Activated CD4-positive, alpha-beta T cell treated with anti-CD3 and anti-CD28 coated beads for 24 hours (primary cell): ENCODE measurements at places on chromosomes 12 and 14.

GRCh38 chr12:43482311-43483085, 69.5 kb downstream of the ADAMTS20 start:
- DNase-seq: no peak

DNA sequence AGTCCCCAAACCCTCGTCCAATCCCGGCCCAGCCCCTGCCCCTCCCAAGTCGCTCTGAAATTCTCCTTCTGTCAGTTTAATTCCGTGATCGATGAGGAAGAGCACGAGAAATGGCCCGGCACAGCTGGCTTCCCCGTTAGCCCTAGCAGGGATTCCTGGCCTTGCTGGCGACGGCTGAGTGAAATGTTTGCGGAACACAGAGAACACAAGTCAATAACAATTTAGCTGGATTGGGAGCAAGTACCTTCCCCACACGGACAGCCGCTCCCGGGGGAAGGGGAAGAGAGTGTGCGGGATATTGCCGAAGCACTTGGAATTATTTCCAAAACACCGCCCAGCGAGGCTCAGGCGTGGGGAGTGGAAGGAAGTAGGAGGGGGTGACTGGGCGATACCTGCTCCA, 134.6 kb downstream of the RBM19 start:
- DNase-seq: no peak

DNA sequence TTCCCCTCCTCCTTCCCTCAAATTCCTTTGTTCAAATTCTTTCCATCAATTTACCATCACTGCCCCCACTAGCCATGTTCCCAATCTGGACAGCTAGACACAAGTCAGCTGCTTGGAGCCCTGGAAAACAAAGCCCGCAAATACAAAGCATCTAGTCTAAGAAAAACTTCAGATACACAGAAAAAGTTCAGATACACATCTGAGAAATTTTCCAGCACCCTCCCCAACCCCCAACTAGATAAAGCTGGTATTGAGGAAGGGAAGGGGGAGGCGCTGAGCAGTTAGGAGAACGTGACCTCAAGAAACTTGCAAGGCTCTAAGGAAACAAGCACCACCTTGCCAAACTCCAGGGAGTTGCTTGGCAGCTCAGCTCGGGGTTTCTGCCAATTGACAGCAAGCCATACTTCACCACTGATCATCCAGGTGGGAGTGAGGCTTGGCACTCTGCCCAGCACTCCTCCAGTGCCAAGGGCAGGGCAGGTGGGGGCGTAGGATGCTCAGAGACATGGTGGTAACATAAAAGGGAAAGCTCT, 5.1 kb upstream of the CNIH1 start:
- no peak for DNase-seq

GRCh38 chr14:61587081-61587713, 108.1 kb upstream of the HIF1A start:
- DNase-seq: no peak

DNA sequence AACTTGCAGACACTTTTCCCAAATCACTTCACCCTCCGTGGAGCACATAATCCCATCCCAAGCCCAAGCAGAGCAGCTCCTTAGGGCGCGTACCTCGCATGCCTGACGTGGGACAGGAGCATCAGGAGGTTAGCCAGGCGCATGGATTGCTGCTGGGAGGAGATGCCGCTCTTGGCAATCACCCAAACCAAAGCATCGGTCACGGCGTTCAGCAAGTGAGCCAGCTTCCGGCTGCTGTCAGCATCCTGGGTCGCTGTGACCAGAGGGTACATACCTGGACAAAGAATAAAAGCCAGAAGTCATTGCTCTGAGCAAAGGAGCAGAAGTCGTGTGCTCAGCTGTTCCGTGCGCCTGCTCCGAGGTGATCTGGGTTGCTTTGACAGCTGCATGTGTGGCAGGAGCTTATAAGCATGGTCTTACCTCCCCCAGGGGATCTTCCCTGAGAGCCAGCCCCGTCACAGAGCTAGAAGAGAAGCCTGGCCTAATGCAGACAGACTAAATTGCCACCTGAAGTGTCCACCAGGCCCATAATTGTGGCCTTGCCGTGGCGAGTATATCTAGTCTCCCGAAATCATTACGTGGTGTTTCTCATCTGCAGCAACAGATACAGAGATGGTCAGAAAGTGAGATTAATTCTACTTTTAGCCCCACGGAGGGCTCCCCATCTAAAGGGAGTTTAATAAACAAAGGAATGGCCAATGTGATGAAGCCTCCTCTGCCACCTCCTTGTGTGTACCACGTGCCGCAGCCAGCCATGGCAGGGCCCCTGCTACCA, 59.1 kb downstream of the ESR2 start:
- no peak for DNase-seq

GRCh38 chr12:98752726-98753125, 107.6 kb downstream of the APAF1 start:
- no peak for DNase-seq

GRCh38 chr12:90460681-90461080, 494.3 kb downstream of the CCER1 start:
- no peak for DNase-seq

DNA sequence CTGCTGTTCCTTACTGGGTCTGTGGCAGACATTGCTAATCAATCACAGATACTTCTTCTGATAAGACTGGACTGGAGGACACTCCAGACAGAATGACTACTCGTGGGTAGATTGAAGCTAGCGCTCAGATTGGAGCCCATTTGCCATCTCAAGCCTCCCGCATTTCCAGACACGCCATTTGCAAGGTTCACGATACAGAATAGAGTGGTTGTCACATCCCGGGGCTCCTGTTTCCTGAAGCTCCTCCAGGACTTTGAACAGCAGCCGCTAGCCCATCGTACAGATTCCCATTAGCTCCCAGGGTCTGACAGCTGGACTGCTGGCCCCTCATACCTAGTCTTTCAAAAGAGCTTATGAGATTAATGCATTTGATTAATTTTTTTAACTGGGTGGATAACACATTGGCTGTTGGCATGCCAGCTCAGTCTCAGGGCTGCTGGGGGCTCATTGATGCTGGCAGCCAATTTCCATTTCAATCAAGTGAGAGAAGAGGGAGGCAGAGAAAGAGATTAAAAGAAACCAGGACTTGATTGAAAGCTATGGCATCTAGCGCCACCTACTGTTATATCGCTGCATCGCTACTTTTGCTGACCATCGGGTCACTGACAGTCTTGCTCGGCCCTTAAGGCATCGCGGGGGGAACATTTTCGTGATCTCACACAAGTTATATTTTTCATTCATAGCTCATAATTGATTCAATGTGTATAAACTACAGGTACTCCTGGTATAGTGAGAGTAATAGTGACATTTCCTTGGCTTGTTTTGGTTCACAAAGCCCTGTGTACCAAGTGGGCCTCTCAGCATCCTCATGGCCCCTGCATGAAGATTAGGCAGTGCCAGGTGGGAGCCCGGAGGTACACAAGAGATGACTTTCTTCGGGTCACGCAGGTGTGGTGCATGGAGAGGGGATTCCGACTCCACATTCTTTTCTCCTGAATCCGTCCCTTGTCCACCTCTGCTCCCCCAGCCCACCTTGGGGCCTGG, 78.6 kb downstream of the CCDC60 start:
- no peak for DNase-seq

DNA sequence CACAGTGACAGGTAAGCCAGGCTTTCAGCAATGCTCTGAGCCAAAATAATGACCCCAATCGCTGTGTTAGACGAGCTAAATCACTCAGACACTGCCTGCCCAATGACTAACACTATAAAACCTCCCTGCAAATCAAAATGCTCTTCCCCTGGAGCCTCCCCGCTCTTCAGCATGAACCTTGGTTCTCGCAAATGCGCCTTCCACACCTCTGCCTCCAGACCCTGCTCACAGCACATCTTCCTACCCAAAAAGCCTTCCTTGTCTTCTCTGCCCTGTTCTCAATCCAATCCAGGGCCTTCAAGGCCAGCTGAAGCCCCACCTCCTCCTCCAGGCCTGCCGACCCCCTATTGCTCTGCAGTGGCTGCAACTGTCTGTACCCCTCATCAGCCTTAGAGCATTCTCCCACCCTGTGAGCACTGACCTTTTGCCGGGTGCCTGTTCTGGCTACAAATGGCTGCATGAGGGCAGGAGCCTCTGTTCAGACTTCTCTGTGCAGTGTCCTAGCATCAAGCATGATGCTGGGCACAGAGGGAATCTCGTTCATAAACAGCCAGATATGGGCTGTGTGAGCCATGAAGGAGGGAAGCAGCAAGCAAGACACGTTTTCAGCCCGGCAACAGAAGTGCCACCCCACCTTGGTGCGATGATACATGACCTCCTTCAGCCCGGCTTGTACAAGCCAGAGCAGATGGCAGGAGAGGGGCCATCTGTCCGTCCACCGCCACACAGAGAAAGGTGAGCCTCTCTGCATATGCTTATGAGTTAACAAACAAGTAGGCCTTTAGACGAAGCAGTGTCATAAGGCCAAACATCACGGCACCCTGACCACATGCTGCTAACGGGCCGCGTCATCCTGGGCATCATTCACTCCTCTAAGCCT, 64.5 kb upstream of the DDX11 start:
- no peak for DNase-seq

DNA sequence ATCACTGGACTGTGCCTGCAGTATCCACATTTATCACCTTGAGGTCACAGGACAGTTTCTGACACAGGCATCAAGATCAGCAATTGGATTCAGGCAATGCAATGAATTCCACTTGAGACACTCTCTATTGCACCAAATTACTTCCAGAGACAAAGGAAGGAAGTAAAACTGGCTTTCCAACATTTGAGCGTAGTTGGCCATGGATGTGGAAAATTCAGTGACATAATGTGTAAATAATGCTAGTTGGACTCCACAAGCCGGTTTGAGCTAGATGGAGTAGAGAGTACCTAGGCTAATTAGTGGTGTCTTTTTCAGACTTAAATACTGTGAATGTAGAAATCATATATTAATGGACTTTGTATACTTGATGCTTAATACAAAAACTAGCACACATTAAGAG, 168.3 kb upstream of the SYT1 start:
- no peak for DNase-seq

DNA sequence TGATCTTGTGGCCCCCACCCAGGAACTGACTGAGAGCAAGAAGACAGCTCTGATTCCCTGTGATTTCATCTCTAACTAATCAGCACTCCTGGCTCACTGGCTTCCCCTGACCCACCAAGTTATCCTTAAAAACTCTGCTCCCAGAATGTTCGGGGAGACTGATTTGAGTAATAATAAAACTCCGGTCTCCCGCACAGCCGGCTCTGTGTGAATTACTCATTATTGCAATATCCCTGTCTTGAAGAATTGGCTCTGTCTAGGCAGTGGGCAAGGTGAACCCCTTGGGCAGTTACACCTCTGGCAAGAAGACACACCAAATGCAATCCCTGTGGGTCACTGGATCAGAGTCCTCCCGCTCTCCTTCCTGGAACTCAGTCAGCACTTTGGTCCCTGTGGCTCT, 21.3 kb downstream of the SLC7A7 start:
- no peak for DNase-seq
